RWPE2 (cell line): ENCODE measurements at places on chromosomes 1 and 21.

- DNase-seq = no peak
Observed at GRCh38 chr1:8525216-8525557, 207.3 kb downstream of the SLC45A1 start.

DNA sequence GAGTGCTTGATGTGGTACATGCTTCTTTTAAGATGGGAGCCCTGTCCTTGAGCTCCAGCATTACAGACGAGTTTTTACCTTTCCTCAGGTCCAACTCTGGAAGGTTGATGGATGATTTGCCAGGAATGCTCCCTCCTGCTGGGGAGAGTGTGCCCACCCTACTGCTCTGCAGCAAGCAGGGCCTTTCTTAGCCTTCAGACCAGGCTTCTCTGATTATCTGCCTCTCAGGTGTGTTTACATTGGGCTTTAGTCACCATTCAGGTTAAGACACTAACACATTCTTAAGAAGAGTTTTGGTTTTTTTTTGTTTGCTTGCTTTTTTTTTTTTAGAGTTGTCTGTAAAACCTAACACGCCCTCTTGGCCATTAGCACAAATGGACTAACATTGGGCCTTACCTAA is 301.8 kb downstream of the KCNT2 start:
- DNase-seq = no peak

GRCh38 chr1:24540906-24541710 is 14.8 kb upstream of the NCMAP start:
- no peak for DNase-seq

- no peak for DNase-seq
Observed at GRCh38 chr1:203325026-203325417, 19.7 kb downstream of the BTG2 start.

GRCh38 chr1:38133756-38134155 is 87.2 kb upstream of the POU3F1 start:
- DNase-seq = no peak

GRCh38 chr1:227351443-227351842 is 33.2 kb upstream of the CDC42BPA start:
- no peak for DNase-seq

DNA sequence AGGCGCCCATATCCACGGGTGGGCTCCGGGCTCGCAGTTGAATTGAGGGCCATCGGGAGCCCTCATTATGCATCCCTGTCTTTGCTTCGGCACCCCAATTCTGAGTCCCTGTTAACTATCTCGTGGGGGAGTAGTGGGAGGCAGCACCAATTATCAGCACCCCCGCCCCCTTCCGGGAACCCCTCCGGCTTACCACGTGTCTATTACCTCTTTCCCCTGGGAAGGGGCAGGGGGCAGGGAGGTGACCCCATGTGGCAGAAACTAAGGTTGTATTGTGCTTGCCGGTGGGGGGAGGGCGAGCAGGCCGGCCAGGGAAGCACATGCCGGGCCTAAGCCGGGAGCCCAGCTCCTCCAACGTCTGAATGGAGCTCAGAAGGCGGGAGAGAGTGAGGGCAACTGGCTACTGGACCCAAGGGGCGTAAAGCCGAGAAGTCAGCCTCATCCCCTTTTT is 1.0 kb downstream of the LIN28A start:
- DNase-seq = no peak

- no peak for DNase-seq
Observed at GRCh38 chr1:226131639-226132038, 54.9 kb downstream of the ACBD3 start.

DNA sequence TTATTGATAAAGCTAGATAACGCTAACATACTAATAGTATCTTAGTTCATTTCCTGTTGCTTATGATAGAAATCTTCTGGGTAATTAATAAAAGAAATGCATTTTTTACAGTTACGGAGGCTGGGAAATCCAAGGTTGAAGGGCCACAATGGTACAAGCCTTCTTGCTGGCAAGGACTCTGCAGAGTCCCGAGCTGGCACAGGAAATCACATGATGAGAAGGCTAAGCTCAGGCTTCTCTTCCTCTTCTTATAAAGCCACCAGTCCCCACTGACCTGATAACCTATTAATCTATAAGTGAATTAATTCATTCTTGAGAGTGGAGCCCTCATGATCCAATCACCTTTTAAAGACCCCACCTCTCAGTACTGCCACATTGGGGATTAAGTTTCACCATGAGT is 82.6 kb downstream of the GPR161 start:
- DNase-seq = no peak

GRCh38 chr21:38433471-38433870 is 64.8 kb downstream of the ERG start:
- DNase-seq = no peak

GRCh38 chr1:7476861-7477547 is 294.1 kb upstream of the VAMP3 start:
- no peak for DNase-seq

GRCh38 chr21:34724131-34724856 is 55.5 kb downstream of the CLIC6 start:
- DNase-seq = no peak

DNA sequence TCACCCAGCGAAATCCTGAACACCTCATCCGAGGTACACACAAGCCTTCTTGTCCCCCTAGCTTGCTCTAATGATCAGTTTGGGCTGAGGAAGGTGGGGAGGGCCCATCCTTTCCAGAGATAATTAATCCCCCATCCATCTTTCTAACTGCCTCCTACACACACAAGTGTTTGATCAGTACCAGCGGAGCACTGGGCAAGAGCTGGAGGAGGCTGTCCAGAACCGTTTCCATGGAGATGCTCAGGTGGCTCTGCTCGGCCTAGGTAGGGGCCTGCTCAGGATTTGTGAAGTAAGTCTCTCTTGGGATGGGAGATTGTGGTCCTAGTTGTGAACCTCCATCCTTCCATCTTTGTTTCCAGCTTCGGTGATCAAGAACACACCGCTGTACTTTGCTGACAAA is 5.8 kb downstream of the ANXA9 start:
- no peak for DNase-seq

DNA sequence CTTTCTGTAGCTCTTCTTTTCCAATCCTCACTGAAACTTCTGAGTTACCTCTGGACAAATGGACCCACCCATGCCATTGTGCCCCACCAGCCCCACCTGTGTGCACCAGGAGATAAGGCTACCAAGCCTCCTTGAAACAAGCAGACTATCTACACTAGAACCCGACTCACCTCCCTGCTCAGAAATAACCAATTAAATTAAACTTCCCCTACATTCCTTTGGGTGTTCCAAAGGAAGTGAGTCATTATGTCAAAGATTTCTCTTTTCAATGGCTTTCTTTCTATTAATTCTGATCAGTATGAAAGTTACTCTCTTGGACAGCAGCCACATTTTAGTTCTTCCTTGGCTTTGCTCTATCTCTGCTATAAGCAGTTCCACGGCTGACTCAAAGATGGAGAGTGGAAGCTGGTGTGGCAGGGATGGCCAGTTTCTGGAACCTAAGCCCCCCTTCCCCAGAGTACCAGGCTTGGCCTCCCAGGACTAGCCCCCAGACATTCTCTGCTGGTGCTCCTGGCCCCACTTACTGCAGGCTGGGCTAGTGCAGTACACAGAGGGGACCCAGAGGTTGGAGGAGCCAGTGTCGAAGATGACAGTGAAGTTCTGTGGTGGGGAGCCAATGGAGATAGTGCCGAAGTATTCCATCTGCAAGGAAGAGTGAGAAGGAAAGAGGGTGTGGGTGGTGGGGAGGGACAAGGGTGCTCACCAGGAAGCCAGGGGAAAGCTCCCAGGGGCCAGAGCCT is 1.9 kb downstream of the CTSE start:
- DNase-seq = no peak

DNA sequence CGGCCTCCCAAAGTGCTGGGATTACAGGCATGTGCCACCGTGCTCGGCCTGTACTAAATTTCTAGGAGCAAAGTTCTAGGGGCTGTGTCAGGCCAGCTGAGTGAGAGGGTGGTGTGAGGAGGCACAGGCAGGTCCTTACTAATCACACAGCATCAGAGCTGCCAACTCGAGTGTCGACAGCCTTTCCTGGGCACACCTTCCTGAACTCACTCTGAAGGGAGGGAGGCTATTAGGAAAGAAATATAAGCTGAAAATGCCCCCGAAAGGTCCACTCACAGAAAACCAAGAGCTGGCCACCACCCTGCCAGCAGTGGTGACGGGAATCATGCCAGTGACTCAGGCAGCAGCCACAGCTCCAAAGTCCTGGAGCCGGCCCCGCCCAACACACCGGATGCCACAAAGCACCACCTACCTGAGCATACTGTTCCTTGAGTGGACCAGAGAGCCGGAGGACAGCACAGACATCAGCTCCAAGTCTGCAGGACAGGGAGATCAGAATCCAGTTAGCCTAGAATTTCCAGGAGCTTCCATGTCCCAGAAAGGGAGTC is 4.5 kb downstream of the PMVK start:
- peak; percentile 80 for DNase-seq

GRCh38 chr1:166811691-166812090 is 27.6 kb upstream of the POGK start:
- no peak for DNase-seq

DNA sequence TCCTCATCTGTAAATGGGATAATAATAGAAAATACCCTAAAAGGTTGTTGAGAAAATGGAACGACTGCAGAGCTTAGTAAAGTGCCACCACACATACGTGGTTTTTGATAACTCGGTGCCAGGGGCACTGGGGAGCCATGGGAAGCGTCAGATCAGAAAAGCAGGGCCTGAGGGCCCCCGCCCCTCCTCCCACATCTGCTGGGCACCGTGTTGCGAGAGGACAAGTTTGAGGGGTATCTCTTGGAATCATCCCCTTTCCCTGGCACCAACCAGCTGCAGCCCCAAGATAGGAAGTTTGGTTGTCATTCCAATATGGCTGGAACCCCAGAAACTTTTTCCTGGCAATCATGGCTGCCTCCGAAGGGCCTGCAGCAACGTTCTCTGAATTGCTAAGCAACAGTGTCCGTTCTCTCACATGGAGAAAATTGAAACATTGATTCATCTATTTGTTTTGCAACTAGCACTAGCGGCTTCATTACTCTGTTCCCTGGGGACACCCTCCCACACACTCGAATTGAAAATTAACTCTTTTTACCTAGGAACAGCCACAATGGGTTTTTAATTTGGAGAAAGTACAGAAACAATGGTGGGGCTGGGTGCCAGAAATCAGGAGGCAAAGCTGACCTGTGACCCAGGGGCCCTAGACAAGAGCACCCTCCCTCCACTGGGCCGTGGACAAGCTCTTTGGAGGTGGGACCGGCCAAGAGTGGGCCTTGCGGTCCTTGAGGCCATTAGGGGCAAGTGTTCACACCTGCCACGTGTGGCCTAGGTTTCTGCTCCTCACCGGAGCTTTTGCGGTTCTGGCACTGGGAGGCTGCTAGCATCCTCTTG is 190.0 kb upstream of the VAMP3 start:
- peak; percentile 34 for DNase-seq

- no peak for DNase-seq
Observed at GRCh38 chr1:4169991-4170390, 269.9 kb upstream of the C1orf174 start.

DNA sequence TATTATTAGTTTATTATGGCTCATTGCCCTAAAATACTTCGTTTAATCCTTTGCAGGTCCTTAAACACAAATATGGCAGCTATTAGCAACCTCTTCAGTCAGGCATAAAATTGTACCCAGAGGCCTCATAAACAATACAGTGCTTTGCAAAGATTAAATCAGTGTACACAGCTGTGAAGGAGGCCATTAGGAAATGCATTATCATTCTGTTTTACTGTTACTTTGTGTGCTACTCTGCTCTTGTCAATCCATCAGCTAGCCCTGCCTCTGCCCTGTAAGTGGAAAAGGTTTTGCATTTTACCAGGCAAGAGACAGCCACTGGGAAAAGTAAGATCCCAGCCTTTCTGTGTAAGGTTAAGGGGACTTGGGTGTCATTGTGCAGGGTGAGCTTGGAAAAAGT is 415.7 kb upstream of the DAB1 start:
- no peak for DNase-seq

GRCh38 chr1:107436552-107437241 is 295.9 kb downstream of the NTNG1 start:
- DNase-seq = no peak

DNA sequence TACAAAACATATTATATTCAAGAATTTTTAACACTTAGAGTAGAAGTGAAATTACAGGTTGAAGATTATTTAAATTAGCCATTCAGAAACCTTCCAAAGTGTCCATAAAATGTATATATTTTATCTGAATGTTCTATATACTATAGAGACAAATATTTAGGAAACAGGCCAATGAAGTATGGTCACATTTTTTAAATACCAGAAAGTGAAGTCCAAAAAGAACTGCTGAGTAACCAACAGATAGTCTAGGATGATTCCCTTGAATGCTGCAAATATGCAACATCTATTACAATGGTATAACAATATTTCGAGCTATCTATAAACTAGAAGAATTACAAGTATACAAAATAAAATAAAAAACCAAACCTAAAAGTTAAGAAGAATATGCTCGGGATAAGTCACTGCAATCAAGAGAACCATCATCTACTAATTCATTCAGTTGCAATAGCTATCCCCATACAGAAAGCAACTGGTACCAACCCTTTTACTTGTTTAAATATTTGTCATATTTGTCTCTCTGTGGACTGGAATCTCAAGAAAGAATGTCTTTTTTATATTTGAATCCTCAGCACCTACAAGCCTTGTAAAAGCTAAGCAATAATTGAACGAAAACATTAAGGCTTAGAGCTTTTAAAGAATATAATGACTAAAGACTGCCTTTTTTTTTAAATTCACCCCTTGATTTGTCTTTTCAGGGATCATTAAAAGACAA is 8.1 kb downstream of the ODF2L start:
- DNase-seq = no peak

DNA sequence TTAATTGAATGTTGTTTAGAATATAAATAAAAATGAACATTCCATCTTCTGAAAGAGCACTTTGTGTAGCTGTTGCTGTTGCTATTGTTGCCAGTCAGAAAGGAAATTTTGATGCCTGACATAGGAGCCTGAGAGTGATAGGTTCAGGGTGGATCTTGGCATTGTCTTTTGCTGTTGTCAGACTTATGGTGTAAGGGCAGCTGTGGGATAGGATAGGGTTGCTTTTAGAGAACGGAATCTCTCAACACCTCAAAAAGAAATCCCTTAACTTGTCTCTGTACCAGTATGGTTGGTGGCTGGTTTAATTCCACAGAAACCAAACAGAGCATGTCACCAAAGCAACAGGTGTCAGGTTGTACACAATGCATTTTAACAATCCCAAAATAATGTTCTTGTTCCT is 62.7 kb downstream of the ESRRG start:
- DNase-seq = no peak
